Stimulated activated CD8-positive, alpha-beta memory T cell treated with anti-CD3 and anti-CD28 coated beads, Interleukin-15, amount 100 ng/mL, for 48 hours (primary cell): ENCODE measurements at places on chromosomes 16 and 17.

DNA sequence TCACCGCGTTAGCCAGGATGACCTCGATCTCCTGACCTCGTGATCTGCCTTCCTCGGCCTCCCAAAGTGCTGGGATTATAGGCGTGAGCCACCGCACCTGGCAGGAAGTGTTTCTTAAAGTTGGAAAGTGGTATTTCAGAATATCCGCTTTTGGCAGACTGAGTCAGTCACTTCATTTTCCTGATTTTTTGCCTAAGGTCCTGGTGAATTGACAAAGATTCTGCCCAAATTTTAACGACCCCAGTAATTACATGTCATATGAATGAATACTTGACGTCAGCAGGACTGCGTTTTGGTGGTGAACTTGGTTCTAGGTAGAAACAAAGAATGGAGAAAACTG, 4.5 kb upstream of the BRCA1 start:
- DNase-seq: no peak

DNA sequence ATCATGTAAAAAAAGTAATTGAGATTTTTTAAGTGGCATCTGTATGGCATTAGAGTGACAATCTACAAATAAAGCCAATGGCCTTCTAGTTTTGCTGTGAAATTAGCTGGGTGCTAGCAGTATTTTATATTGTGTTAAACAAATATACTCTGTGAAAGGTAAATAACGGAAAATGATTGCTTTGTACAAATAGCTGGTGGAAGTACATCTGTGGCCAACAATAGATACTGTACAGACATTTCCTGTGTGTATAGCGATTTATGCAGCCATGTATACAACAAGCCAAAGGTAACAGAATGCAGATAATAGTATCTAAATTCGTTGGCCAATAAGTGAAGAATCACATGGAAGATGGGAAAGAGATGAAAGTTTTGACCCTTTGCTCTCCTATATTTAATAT, 26.6 kb downstream of the IQCK start:
- no peak for DNase-seq

GRCh38 chr17:40914075-40914855, 23.2 kb downstream of the KRT23 start:
- DNase-seq: no peak

- DNase-seq: no peak
These were observed 4.1 kb downstream of the HS3ST3B1 start for GRCh38 chr17:14304773-14305517.

GRCh38 chr17:56883616-56884015, 30.2 kb downstream of the TRIM25 start:
- no peak for DNase-seq

GRCh38 chr17:44960691-44961090, 7.4 kb downstream of the C1QL1 start:
- DNase-seq: no peak
